ENCODE measurements at places on chromosomes 7 and 10.

DNA sequence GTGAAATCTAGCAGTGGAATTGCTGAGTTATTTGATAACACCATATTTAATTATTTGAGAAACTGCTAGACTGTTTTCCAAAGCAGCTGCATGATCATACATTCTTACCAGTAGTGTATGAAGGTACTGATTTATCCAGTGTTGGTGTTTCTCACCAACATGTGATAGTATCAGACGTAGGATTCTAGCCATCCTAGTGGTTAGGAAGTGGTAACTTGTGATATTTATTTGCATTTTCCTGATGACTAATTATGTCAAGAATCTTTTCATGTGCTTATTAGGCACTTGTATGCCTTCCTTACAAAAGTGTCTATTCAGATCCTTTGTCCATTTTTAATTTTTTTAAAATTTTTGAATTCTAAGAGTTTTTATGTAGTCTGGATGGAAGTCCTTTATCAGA, 54.2 kb upstream of the PLXDC2 start:
- DNase-seq, result no peak

- no peak for DNase-seq
These were observed 12.6 kb downstream of the CYP51A1 start for GRCh38 chr7:92121681-92122080.

GRCh38 chr7:36346260-36346831, 43.3 kb upstream of the ANLN start:
- DNase-seq, result no peak

DNA sequence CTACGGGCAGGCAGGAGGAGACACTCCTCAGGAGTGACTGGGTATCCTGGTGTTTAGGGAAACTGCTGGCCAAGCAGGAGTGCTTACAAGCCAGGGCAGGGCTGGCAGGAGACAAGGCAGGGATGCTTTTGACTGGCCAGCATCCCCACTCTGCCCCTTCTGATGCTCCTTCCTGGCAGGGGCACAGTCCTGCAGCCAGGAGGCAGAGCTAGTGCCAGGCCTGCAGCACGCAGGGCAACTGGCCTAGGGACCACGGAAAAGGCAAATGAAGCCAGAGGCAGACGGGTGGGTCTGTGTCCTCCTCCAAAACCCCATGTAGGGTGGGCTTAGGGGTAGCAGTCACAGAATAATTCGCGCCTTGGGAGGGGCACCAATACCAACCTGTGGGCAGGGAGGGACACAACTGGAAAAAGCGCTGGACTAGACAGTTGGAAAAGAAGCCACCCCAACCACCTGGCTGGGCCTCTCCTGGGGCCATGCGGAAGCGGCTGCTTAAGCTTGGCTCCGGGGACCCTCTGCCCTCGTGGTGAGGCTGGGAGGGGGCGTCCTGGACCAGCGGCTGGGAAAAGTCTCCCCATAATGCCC, 4.8 kb downstream of the IMPDH1 start:
- DNase-seq, result no peak

GRCh38 chr10:5442065-5442989, 30.0 kb downstream of the NET1 start:
- DNase-seq, result no peak

DNA sequence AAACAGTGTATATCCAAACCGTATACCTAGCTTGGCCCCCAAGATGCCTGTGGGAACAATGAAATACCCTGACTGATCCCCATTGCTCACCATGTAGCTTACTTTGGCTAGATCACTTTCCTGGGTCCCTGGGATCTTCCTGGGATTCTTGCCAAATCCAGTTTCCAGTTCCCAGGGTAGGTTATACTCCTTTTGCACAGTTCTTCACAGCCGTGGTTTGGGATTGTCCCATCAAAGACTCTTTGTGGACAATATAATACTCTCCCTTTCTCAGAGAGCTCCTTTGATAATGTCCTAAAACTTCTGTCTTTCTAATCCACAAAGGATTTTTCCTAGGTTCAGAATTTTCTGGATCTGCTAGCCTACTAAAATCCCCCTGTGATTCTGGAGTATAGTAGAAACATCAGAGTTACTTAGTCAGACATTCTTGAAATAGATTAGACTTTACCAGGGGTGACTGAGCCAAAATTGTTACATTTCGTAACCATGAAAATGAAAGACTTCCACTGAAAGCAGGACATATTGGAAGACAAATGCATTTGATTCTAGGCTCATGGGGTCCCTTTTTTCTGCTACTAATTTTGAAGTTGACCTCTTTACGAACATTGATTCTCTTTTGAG, 388.3 kb upstream of the ETV1 start:
- no peak for DNase-seq

- DNase-seq, result no peak
These were observed 14.0 kb upstream of the RALA start for GRCh38 chr7:39609113-39609934.

DNA sequence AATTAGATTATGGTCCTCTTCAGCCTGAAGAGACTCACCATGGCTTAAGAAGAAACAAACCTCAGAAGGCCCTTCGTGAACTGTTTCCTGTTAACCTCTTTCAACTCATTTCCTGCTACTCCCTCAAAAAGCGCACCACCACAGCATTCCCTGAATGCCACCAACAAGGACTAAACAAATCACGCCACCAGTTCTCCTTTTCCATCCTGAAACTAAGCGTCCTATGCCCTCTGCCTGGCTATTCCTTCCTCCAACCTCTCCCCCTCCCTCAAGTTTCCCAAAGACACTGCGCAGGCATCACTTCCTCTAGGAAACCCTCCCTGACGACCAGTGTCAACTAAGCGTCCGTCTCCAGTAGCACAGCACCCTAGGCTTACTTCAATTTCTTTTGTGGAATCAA, 12.0 kb downstream of the YWHAG start:
- DNase-seq, result no peak

- no peak for DNase-seq
These were observed 34.5 kb downstream of the DNAJB6 start for GRCh38 chr7:157371296-157371695.

GRCh38 chr7:92848851-92849250, 12.5 kb upstream of the CDK6 start:
- DNase-seq, result no peak

GRCh38 chr7:47194516-47195057, 387.3 kb downstream of the TNS3 start:
- no peak for DNase-seq

DNA sequence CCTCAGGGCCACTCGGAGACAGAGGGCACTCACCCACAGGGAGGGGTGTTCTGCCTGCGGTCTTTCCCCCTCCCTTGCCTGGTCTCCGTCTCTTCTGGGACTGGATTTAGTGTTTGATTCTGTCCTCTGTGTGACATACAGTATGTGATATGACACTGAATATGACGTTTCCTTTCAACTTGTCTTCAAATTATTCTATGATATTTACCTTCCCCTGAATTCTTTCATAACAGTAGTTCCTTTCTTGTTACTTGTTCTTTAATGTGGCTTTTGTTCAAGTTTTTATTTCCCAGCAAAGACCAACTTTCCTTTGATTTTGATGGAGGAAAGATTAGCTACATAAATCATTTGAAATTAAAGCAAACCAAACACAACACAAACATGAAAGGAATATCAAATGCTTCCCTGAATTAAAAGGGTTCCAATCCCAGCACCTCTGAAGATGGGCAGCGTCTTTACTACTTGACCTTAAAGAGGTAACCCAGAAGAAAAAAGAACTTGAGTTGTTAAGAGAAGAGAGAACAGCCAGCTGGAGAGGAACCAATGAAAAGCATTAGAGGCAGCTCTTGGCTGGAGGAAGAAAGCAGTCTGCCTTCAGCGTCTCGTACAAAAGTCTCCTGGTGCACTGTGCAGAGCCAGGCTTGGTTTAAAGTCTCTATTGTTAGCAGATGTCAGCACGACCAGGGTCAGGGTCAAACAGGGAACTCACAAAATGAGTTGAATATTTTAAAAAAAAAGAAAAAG, 18.3 kb upstream of the RHEB start:
- no peak for DNase-seq

DNA sequence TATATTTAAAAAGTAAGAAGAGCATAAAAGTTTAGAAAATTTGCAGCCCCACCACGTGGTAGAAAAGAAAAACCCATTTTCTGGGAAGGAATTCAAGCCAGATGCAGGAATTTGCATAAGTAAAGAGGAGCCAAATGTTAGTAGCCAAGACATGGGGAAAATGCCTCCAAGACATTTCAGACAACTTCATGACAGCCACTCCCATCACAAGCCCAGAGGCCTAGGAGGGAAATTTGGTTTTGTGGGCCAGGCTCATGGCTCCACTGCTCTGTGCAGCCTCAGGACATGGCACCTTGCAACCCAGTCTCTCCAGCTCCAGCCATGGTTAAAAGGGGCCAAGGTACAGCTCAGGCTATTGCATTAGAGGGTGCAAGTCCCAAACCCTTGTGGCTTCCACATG, 411.9 kb downstream of the THSD7A start:
- DNase-seq, result no peak

DNA sequence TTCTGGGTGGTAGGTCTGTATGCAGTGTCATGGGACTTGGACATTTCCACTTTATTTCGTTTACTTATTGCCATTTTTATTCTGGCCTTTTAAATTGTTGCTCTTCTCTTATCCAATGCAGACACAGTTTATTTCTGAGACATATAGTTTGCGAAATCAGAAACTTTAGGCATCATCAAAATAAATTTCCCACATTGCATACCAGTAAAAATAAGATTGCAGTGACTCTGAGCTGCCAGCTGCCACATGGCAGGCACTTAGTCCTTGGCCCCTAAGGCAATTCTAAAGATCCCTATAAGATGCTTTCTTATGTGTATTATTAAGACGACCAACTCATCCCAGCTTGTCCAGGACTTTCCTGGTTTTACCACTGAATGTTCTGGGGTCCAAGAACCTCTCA, 81.8 kb upstream of the ANKRD1 start:
- DNase-seq, result no peak

GRCh38 chr7:123979876-123980275, 53.0 kb downstream of the TMEM229A start:
- DNase-seq, result no peak

- no peak for DNase-seq
These were observed 27.1 kb downstream of the NMT2 start for GRCh38 chr10:15141136-15142054.

- no peak for DNase-seq
These were observed 960.7 kb upstream of the CELF2 start for GRCh38 chr10:10056961-10057360.

DNA sequence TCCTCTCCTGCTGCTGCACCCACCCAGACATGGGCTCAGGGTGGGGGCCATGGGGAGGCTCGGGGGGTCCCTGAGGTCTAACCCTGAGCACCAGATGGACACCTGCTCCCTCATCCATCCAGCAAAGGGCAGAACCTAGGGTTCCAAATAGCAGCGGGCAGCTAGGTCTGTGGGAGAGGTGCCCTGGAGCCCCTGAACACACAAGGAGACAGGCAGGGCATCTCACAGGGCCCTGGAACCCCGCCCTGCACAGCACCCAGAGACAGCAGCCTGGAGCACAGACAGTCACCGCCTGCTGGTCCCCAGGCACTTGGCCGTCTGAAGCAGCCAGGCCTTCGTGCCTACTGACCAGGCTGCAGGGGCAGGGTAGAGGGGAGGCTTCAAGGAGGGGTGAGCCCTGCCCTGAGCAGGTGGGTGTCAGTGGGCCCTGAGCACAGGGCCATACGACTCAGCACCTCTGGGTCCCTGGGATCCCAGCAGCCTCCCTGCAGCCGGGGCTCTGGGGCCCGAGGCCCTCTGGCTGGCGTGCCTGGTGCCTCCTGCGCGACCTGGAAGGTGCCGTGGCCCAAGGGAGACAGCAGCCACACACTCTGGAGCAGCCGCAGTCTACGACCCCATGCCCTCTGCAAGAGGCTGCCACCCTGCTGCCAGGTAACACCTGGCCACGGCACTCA, 38.3 kb downstream of the GET4 start:
- no peak for DNase-seq

DNA sequence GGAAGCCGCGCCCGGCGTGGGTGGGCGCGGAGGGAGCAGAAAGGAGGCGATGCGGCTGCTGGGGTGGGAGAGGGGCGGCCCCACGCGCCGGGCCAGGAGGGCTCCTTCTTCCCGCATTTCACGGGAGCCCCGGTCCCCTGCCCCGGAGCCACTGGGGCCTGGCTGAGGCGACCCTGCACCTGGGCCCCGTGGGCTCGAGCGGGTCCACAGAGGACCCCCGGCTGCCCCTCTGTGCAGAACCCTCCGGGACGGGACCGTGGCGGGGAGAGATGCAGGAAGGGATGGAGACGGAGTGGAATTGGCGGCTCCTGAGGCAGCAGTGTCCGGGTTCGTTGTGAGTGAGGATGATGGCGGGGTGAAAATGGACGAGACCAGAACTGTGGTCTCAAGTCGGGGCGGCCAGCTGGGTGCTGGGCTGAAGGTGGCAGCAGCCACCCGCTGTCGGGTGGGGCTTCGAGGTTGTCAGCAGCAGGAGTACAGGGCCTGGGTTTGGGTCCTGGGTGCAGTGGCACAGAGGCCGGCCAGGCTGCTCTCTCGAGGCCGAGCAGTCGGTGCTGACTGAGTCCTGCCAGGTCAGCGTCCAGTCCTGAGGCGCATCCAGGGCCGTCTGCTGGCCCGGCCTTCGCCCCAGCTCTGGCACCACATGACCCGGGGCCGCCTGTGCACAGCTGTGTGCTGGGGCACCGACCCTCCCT, 80.4 kb downstream of the VIPR2 start:
- no peak for DNase-seq

DNA sequence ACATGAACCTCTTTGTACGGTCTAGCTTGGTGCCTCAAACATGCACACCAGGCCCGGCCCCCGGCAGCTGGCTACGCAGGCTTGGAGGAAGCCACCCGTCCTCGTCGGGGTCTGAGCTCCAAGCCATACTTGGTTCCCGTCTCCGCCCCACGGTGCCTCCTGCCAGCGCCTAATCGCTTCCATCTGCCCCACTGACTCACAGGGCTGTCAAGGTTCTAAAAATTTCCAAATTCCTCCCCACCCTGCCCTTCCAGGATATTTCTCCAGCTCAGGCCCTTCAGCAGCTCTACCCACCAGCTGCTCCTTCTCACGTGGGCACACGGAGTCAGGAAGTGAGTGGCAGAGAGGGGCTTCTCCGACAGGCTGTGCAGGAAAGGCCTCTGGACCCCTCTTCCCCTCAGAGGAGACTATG, 38.8 kb downstream of the TMEM270 start:
- no peak for DNase-seq

DNA sequence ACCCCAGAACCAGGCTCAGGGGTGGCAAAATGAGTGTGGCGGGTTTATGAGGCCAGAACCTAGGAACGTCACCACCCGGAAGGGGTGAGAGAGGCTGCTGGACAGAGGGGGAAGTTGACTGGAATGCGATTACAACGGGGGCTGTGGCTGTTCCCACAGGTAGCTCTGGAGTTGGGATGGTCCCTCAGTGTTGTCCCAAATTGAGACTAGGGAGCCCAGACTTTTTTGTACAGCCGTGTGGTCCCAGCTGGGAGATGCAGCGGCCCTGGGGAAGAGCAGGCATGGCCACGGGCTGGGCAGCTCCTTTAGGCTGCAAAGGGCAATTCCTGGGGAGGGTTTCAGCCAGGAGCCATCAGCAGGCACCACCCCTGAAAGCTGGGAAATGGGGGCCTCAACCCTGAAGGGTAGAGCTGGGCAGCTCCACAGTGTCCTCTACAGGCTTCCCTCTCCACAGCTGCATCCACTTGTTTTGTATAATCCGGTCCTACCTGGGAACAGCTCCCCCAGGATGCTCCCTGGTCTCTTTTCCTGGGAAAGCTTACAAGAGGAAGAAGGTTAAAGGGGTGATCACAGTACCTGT, 11.0 kb upstream of the GDF10 start:
- DNase-seq, result no peak
